COLO829 (cell line): ENCODE measurements at places on chromosomes 3 and 15.

DNA sequence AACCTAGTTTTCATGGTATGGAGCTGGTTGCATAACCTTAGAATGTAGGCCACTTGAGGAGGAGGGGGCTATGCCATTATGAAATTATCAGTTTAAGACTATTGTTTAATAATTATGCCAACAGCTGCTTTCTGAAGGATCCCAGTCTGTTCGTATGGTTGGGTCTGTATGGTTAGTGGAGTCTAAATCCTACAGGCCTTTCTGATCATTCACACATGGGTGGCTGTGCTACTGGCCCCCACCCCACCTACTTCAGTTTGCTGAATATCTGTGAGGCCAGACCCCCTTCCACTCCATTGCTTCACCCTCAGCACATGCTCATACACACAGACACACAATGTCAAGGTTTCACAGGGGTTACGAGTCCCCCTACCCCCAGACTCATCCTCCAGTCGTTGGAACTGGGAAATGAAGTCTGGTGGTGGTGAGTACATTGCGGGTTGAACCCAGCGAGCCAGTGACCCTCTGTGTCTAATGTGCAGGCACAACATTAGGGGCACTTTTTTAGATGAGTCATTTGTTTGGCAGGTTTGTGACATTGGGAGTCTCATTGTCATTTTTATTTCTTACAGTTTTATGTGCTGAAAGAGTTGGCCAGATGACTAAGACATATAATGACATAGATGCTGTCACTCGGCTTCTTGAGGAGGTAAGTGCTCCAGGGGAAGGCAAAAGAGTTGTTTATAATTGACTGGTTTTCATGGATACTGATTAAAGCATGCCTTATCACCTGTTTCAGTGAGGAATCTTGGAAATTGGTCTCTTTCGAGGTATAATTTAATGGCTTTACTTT, 85.3 kb downstream of the TRAK1 start:
- no peak for DNase-seq

DNA sequence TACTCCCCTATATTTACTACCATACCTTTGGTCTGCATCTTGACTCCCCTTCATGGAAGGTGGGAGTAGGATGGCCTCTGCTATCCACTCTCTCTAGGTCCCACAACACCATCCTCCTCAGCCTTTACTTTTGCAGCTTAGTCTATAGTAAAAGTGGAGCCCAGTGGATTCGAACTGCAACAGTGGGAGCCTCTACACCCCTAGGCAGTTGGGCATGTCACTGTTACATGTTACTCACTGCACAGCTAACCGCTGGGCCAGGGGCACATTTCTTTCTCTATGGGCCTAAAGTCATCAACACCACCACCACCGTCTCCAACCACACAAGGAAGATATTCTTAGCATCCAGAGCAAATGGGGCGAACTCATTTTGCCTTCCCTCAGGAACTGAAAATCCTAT, 62.9 kb downstream of the KLF13 start:
- DNase-seq: no peak

- no peak for DNase-seq
These were observed 189.3 kb downstream of the EDEM1 start for GRCh38 chr3:5376761-5377160.

- no peak for DNase-seq
These were observed 19.9 kb downstream of the SMAD3 start for GRCh38 chr15:67085237-67085817.

GRCh38 chr15:25208735-25209134, 230.1 kb downstream of the UBE3A start:
- DNase-seq: no peak

DNA sequence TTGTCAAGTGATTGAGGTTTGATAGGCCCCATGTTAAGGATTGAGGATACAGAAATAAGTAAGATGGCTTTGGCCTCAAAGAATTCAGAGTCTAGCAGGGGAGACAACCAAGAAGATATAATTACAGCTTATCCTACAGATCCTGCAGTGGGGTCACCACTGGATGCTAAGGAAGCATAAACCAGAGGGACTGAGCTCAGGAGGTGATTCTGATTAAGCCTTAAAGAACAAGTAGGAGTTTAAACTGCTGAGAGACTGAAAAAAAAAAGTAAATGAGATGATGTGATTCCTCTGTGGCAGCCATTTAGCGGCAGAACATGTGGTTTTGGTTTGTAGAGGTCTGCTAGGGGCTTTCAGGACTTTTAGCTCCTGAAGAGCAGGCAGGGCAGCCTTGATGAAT, 72.1 kb upstream of the ROPN1 start:
- DNase-seq: no peak
